ENCODE measurements at places on chromosomes 16 and 17. TPM values are rescaled to one million over a fixed set of nuclear protein-coding genes. Genes with fewer than 3 reads are reported as not detected.

- no peak overlapping the region for H3K27ac ChIP-seq
- DNase-seq: no peak
- no peak overlapping the region for H3K4me3 ChIP-seq
- peaks cover 29% of the 10 kb centered on the region for H3K27me3 ChIP-seq
Measured at GRCh38 chr17:67435122-67435521, 58.0 kb downstream of the PITPNC1 start.

The ASPHD1 gene
- 0.18 TPM for total RNA-seq

GRCh38 chr17:80906364-80907259 lies 85.0 kb upstream of the CHMP6 start:
- no peak overlapping the region for H3K4me3 ChIP-seq
- DNase-seq: no peak
- H3K4me1 ChIP-seq: peaks cover 10% of the 10 kb centered on the region
- no peaks in the 10 kb centered on the region for H3K27me3 ChIP-seq

The KRTAP4-1 gene
- total RNA-seq: not detected

GRCh38 chr16:8730335-8730915 lies 56.0 kb downstream of the ABAT start:
- H3K4me3 ChIP-seq: no peak overlapping the region
- no peak overlapping the region for H3K27ac ChIP-seq
- H3K36me3 ChIP-seq: no peaks in the 10 kb centered on the region
- H3K27me3 ChIP-seq: peaks cover 26% of the 10 kb centered on the region

DNA sequence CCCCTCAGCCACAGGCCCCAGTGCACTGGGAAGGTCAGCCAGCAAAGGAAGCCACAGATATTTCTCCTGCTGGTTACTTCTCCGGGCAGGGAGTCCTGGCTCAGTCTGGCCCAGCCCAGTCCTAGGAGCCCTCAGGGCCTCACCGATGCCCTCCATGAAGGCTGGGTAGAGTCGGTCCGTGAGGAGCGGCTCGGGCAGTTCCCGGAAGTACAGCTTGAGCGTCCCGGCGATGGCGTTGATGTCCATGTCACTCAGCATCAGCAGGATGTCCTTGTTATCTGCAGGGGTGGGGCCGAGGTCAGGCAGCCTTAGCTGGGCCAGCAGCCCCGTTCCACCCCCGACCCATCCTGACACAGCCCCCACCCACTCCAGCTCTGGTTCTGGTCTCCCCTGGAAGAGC lies 13.7 kb downstream of the TIMM22 start:
- H3K27ac ChIP-seq: no peak overlapping the region
- H3K27me3 ChIP-seq: no peaks in the 10 kb centered on the region
- H3K4me1 ChIP-seq: peaks cover 24% of the 10 kb centered on the region
